SJSA1 (cell line): ENCODE measurements at places on chromosomes 11 and 22.

DNA sequence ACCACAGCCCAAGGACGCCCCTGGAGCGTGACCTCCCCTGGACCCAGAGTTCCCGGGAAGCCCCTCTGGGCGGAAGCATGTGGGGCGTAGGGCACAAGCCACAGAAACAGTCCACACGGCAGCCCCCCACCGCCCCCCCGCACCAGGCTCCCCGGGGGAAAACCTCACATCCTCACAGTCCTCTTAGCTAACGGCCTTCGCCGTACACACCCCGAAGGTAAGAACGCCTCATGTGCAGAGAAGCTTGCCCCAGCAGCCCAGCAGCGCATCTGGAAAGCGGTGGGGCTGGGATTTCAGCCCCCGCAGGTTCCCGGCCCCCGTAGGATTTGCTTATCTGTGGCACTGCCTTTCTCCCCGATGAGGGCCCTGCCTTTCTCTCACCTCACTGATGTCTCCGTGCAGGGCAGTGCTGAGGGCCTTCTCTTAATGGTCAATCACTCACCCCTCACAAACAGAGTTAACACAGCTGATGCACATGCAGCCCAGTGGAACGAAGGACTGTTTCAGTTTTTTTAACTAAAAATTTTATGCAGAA, 309.2 kb downstream of the BRD1 start:
- H3K36me3 ChIP-seq: no peaks in the 10 kb centered on the region
- H3K4me3 ChIP-seq: no peak overlapping the region
- H3K4me1 ChIP-seq: no peaks in the 10 kb centered on the region
- no peak overlapping the region for H3K27ac ChIP-seq
- no peak for DNase-seq
- H3K27me3 ChIP-seq: no peaks in the 10 kb centered on the region

DNA sequence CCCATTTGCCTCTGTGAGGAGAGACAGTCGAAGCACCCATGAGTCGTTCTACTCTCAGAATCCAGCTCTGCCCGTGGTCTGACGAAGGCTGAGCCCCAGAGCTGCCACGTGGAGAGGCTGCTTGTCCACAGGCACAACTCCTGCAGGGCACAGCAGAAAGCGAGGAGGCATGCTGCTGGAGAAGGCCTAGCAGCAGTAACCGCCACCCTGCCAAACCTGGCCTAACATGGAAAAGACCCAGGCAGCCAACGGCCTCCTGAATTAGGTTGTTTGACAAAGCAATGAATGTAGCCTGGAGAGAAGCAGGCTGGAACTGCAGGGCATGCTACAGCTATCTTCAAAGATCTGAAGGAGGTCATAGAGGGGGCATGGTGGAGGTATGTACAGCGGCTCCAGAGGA, 89.7 kb downstream of the SNX19 start:
- peaks cover 10% of the 10 kb centered on the region for H3K4me1 ChIP-seq
- no peaks in the 10 kb centered on the region for H3K27me3 ChIP-seq
- no peak overlapping the region for H3K27ac ChIP-seq
- DNase-seq: no peak

- H3K4me1 ChIP-seq: peaks cover 29% of the 10 kb centered on the region
- H3K27ac ChIP-seq: no peak overlapping the region
Measured at GRCh38 chr22:38162881-38163843, 18.5 kb downstream of the PLA2G6 start.

DNA sequence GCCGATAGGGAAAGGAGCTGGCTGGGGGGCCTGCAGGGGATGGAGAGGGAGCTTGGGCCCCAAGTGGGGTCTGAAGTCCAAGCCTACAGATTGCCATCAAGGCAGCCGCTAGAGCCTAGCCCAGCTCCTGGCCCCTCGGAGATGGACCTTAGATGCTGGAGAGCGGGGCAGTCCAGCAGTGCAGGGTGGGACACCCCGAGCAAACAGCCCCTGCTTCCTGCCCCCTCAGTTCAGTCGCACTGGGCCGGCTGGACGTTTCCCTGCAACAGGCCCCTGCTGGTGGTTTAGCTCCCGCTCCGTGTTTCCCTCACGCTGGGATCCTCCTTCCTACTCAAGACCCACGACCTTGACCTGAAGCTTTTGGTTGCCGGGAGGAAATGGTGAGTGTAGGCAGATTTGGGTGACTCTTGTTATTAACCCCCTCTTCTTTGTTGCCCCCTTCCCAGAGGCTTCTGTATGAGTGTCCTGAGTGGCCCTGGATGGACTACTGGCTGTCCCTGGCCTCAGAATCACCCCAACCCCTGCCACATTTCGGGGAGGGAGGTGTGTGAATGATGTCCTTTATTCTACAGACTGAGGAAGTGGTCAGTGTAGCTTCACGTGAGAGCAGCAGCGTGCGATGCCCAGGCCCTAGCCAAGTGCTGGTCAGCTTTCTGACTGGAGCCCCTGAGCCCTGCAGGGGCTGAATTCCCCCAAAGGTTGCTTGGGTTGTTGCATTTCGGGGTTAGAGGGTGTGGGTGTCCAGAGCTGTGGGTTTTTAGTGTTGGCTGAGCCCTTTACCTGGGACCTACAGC, 2.7 kb downstream of the ST3GAL4 start:
- no peak for DNase-seq
- H3K4me1 ChIP-seq: peaks cover 47% of the 10 kb centered on the region

DNA sequence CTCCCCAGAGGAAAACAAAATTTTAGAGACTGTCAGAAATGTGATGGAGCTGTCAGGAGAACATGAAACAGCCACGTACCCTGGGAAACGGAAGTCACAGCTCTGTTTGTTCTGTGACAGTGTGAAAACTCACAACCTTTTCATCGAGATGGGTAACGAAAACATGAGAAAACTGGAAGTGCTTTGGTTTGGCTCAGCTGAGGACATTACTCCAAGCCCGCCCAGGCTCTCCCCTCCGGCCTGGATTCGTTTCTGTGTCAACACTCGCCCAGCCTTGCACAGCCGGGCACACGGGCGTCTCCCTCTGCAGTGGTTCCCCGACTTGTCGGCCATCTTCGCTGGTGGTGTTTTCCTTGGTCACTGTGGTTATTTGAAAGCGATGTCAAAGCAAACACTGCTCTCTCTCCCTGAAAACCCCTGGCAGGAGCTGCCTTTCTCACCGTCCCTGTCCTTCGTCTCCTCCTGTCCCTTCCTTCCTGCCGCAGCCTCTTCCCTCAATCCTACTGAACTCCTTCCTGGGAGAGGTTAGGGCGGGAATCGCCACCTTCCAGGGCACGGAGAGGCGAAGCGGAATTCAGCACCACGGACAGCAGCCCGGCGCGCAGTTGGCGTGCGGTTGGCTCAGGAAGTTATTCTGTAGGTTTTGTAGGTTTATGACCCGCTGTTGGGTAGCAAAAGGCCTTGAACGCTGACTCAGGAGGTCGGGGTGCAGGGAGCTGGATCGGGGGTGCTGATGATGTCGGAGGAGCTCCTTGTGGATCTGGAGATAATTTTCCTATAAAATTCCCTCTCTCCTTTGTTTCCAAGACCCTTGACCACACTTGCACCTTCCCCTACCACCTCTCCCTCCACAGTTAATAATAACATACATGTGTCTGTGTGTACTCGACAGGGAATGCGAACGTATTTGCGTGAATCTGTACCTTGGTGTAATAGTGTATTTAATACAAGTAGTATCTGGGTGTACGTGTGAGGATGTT, 13.1 kb upstream of the RPS19BP1 start:
- no peak overlapping the region for H3K27ac ChIP-seq
- no peaks in the 10 kb centered on the region for H3K36me3 ChIP-seq
- DNase-seq: peak; percentile 20
- H3K4me1 ChIP-seq: no peaks in the 10 kb centered on the region

DNA sequence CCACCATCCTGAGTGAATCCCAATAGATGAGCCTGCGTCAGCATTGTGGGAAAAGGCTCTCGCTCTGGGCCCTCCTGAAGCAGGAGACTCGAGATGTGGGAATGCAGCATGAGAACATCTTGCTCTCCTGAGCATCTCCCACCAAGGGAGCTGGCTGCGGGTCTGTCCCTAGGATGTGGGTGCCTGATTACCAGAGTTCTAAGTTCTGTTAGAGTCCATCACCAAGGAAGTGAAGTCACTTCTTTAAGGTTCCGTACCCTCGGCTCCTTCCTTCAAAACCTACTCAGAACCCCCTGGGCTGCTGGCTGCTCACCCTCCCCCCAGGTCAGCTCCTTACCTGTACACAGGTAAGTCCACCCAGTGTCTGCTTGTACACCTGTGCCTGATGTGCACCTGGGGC, 100.5 kb upstream of the IGLL5 start:
- no peak for DNase-seq
- H3K4me3 ChIP-seq: no peak overlapping the region
- no peaks in the 10 kb centered on the region for H3K36me3 ChIP-seq
- peaks cover 17% of the 10 kb centered on the region for H3K27me3 ChIP-seq

- no peaks in the 10 kb centered on the region for H3K4me1 ChIP-seq
- DNase-seq: no peak
- H3K27me3 ChIP-seq: no peaks in the 10 kb centered on the region
- no peak overlapping the region for H3K4me3 ChIP-seq
- no peak overlapping the region for H3K27ac ChIP-seq
Measured at GRCh38 chr11:126857860-126858808, 142.4 kb downstream of the KIRREL3 start.

DNA sequence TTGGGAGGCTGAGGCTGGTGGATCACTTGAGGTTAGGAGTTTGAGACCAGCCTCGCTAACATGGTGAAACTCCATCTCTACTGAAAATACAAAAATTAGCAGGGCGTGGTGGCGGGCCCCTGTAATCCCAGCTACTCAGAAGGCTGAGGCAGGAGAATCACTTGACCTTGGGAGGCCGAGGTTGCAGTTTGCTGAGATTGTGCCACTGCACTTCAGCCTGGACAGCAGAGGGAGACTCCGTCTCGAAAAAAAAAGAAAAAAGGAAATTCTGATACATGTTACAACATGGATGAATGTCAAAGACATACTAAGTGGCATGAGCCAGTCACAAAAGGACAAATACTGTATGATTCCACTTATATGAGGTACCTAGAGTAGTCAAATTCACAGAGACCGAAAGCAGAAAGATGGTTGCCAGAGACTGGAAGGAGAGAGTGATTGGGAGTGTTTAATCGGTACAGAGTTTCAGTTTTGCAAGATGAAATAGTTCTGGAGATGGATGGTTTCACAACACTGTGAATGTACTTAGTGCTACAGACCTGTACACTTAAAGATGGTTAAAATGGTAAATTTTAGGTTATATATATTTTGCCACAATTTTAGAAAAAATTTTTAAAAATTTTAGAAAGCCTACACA, 92.3 kb downstream of the BLID start:
- H3K27ac ChIP-seq: no peak overlapping the region
- H3K4me3 ChIP-seq: no peak overlapping the region
- no peaks in the 10 kb centered on the region for H3K36me3 ChIP-seq
- H3K4me1 ChIP-seq: no peaks in the 10 kb centered on the region
- no peaks in the 10 kb centered on the region for H3K27me3 ChIP-seq

- no peaks in the 10 kb centered on the region for H3K27me3 ChIP-seq
- no peak overlapping the region for H3K27ac ChIP-seq
- H3K4me1 ChIP-seq: no peaks in the 10 kb centered on the region
- H3K36me3 ChIP-seq: no peaks in the 10 kb centered on the region
- no peak for DNase-seq
- no peak overlapping the region for H3K4me3 ChIP-seq
Measured at GRCh38 chr11:7656704-7657103, 16.6 kb downstream of the CYB5R2 start.

DNA sequence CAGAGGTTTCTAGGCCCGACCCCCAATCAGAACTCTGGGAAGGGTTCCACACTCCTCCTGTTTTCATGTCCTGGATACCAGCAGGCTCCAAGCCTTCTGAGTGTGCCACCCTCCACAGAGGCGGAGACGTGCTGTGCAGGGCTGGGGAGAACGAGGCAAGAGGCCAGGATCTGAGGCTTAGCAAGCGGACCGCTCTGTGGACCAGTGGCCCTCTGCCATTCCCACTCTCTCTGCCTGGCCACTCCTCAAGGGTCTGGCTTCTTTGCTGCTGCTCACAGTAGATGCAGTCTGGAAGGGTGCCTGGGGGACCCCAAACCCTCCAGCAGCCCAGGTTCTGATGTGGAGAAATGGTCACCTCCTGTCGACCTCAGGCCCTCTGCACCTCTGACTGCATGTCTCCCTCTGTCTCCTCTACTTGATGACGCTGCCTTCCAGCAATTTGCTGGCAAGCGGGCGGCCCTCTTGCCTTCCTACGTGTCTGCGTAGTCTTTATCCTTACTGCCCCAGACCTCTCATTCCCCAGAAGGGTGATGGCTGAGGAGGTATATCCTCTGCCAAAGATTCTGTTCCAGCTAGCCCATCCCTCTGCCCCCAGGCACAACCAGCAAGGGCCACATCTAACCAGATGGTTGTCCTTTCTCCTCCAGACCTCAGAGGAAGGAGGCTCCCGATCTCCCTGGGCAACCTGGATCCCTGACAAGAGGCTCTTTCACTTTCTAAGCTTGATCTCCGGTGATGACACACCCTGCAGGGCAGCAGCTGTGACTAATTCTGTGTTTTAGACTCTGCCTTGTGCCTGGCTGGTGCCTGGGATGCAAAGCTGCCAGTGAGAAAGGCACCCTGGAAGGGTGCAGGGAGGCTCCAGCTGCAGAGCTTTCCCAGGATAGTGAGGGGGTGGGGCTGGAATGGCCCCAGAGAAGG, 87.3 kb downstream of the NAT10 start:
- H3K27ac ChIP-seq: peak overlapping the region; percentile 35
- no peaks in the 10 kb centered on the region for H3K27me3 ChIP-seq
- DNase-seq: peak; percentile 69
- H3K4me3 ChIP-seq: peak overlapping the region; percentile 18
- H3K36me3 ChIP-seq: no peaks in the 10 kb centered on the region

DNA sequence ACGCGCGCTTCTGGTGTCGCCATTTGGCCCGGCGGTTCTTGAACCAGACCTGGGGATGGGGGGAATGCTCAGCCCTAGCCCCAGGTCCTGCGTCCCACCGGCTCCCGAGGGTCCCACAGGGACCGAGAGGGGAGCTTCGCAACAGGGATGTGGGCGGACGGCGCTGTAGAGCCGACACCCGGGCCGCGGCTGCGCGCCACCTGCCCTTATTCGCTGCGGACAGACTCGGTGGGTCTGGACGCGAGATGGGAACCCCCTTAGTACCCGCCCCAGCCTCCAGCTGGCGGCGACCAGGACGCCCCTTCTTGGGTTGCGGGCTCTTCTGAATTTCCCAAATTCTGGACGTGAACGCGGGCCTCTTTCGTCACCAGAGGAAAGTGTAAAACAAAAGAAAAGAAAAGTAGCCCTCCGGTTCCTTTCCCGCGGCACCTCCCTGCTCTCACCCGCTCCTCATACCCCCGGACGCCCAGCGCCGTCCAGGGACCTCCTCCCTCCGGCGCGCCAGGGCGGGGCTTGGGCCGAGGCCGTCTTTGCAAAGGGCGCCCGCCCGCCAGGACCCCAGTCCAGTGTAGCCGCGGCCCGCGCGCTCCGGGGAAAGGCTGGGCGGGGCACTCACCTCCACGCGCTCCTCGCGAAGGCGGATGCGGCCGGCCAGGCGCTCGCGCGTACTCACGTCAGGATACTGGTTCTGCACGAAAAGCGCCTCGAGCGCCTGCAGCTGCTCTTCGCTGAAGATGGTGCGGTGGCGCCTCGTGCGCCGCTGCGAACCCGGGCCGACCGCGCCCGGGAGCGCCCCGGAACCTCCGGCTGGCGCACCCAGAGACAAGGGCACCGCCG, 827 bp downstream of the GSC2 start:
- peaks cover 10% of the 10 kb centered on the region for H3K4me1 ChIP-seq
- no peak overlapping the region for H3K27ac ChIP-seq
- H3K27me3 ChIP-seq: peaks cover 68% of the 10 kb centered on the region
